ENCODE measurements at places on chromosomes 4 and X.

DNA sequence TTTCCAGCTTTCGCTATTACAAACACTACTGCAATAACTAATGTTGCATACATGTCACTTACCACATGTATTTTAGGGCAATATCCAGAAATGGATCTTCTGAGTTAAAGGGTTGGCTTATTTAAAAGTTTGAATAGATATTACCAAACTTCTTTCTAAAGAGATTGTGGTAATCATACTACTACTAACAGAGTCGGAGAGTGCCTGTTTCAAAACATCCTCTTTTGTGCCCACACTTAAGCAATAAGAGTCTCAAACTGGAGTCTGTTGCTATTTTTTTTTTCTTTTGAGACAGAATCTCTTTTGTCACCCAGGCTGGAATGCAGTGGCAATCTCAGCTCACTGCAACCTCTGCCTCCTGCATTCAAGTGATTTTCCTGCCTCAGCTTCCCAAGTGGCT is 35.8 kb downstream of the FGFBP1 start:
- no peak for DNase-seq

DNA sequence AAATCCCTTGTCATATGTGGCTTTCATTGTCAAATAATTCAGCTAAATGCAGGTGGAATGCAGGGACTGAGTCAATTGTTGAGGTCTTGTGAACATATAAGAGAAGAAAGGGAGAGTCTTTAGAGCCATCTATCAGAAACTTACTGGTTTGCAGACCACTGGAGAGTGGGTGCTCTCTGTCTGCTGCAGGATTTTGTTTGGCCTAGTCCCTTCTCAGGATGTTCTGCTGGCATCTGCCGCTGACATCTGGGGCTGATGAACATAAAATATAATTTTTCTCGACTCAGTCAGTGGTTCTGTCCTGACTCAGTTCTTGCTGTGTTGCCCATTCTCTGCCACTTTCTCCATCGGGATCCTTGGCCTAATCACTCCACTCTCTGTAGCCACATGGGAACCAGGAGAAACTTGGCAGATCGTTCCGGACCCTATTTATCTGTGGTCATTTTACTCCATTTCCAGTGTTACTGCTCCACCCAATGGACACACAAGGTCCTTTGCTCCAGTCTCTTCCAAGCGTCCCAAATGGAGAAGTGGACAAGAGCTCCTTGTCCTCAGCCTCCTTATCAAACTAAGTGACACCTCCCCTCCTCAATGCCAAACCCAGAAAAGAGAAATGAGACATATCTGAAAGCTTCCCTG is 436.2 kb downstream of the FAT4 start:
- no peak for DNase-seq

DNA sequence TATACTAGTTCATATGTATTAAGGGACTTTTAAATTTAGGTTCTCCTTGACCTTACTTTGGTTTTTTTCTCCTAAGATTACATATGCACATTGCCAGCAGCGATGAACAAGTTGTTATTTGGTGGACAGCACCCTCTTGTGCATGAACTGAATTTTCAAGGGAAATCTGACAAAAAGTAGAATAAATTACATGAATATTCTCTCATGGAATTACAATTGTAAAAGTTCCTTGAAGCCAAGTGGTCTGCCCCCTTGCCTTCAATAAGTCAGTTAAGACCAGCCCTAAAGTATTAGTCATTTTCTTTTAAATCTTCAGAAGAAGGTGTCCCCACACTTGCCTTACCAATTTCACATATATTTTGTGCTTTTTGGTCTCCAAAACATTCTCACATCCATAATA is 30.7 kb upstream of the SMARCA5 start:
- DNase-seq, result no peak

- DNase-seq, result no peak
Observed at GRCh38 chr4:93313197-93313596, 515.4 kb upstream of the ATOH1 start.

GRCh38 chr4:145195167-145195952 is 15.0 kb upstream of the OTUD4 start:
- DNase-seq, result no peak

- no peak for DNase-seq
Observed at GRCh38 chr4:178395798-178396197, 953.6 kb upstream of the AGA start.

GRCh38 chrX:94178145-94178788 is 504.3 kb downstream of the FAM133A start:
- DNase-seq, result no peak

DNA sequence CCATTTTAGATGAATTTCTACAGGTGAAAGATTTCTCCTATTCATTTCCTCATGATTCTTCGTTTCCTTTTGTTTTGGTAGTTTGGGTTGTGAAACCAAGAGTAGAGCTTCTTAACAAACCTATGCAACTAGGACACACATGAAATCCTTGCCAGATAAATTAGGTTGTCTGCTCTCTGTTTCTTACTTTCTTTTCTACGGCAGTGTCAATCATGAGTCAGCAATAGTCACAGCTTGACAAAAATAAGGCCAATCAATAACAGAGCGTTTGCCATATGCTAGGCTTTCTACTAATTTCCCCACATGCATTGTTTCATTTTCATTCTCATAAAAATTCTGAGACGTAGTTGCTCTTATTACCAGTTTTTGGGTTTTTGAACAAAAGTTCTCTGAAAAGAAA is 20.3 kb downstream of the CLRN2 start:
- no peak for DNase-seq

DNA sequence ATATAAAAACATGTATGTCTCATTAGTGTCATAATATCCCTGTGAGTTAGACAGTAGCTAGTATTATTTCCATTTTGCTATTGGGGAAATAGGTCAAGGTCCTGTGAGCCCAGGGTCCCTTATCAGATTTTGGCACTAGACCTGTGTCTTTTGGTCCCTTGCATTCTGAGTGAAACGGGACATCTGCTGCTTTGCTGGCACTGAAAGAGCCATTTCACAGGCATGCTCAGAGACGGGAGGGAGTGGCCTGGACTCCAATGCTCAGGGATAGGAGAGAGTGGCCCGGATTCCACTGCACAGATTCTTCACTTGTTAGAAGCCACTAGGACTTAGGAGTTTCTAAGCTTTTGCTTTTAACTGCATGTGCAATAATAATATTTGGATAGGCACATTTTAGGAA is 177.2 kb downstream of the TSPAN5 start:
- no peak for DNase-seq

DNA sequence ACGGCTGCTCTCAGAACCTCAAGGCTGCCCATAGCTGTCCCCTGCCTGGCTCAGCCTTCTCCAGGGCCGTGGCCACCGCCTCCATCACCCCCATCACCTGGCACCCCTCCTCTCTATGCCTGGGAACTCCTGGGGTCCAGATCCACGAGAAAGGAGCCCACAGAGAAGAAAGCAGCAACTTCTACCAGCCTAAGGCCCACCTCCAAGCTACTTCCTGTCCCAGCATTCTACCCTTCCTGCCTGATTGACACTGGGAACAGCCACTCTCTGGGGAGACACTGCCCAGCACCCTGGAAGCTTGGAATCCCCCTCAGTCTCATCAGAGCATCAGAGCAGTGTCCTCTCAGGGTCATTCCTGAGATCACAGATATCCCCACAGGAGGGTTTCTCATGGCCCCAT is 36.9 kb upstream of the PROM1 start:
- DNase-seq, result no peak

DNA sequence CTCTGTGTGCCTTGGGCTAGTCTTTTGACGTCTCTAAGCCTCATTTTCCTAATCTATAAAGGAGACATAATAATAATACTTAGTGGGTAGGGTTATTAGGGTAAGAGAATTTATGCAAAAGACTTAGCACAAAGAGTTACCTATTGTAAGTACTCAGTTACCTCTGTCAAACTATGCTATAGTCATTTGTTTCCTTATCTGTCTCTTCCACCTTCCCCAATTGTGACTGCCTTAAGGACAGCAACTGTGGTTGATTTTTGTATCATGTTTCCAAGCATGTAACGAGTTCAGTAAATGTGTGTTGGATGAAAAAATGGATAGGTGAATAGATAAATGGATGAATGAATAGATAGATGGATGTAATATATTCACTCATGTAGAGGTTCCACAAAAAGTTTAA is 48.1 kb downstream of the WDR19 start:
- DNase-seq, result no peak

GRCh38 chr4:112813790-112814189 is 176.8 kb downstream of the LARP7 start:
- DNase-seq, result no peak

Measured in stimulated activated CD4-positive, alpha-beta T cell treated with anti-CD3 and anti-CD28 coated beads, Interleukin-1b, Interleukin-23, amount 100 ng/mL, for 24 hours (primary cell).